ENCODE measurements at places on chromosomes 6 and 20. TPM values are rescaled to one million over a fixed set of nuclear protein-coding genes. Genes with fewer than 3 reads are reported as not detected.

GRCh38 chr20:51934301-51935002, 132.1 kb upstream of the SALL4 start:
- DNase-seq, result no peak

DNA sequence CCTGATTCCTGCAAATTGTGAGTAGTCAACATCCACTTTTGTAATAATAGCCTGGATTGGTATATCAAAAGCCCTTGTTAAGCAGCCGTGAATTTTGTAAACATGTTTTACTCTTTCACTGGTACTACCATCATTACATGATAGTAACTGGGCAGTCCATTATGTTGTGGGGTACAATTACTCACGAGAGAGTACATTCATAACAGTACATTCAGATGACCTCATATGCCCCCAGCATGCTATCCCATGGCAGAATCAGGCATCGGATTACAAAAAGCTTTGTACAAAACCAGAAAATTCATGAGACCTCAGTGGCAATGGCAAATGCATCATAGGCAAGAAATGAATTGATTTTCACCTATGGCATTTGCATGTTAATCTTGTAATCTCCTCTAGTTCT, 166.2 kb downstream of the EPM2A start:
- no peak for DNase-seq

- no peak for DNase-seq
Observed at GRCh38 chr20:62225026-62225425, 4.9 kb upstream of the HRH3 start.

DNA sequence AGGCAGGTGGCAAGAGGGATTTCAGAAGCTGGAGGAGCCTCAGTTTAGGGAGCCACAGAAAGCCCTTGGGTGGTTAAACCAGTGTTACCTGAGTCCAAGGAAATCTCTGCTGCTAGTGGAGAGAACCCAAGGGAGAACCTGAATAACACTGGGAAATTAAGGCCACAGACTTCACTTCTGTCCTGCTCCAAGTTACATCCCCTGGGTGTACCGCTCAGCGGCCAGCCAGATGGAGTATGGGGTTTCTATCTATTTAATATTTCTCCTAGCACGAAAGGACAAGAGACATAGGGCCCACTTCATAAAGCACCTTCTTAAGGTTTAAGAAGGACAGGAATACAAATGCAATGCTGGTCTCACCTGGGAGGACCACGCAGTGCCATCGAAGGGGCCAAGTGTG, 5.8 kb upstream of the CNKSR3 start:
- no peak for DNase-seq

DNA sequence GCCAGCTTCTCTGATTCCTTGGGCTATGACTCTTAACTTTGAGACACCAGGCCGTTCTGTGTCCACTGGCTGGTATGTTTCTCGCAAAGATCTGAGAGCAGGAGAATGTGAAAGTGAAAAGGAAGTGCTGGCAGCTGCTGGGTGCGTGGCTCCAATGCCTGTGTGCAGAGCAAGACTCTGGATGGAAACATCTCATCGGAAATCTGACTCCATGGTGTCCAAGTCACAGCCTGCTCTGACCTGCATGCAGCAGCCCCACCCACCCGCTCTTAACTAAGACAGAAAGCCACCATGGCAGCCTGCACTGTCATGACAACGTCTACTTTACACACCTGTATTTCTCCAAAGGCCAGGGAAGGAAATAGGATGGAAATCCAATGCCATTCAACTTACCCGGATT, 66.3 kb upstream of the MPC1 start:
- DNase-seq, result no peak

- no peak for DNase-seq
Observed at GRCh38 chr6:10951675-10952282, 64.9 kb downstream of the SYCP2L start.

DNA sequence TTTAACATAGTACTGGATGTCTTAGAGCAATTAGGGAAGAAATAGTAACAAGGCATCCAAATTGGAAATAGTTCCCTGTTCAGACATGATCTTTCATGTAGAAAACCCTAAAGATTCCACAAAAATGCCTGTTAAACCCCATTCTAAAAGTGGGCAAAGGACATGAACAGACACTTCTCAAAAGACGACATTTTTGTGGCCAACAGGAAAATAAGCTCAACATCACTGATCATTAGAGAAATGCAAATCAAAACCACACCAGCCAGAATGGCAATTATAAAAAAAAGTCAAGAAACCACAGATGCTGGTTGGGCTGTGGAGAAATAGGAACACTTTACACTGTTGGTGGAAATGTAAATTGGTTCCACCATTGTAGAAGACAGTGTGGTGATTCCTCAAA, 109.9 kb upstream of the MOCS1 start:
- no peak for DNase-seq

DNA sequence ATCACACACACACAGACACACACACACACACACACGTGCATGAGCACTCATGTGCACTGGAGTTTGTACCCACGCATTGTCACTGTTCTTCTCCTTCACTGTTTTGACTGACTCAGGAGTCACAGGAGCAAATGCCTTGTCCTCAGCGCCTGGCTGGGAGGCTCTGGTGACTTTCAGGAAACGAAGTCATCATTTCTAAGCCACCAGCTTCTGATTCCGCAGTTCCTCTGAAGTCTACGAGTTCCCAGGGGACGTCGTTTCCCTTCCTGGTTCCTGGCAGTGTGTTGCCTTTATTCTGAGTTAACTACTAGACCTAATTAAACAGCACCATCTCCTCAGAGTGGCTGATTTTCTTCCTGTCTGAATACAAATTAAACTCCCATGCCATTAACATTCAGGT, 82.2 kb upstream of the PMEPA1 start:
- no peak for DNase-seq

- DNase-seq, result no peak
Observed at GRCh38 chr20:34583544-34583943, 25.0 kb downstream of the MAP1LC3A start.

DNA sequence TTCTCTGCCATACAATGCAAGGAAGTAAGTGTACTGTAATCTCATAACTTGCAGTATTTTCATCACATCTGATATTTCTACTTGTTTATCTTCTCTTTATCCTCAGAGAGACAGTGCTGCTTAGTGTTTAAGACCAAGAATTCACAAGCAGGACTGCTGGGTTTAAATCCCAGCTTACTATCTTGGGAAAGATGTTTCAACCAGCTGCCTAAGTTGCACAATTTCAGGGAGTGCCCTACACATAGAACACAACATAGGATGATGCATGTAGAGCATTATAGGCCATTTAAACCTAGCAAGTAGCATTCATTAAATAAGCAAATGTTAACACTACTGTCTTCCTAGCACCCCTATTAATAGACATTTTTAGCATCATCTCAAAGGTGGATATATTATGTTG, 205.2 kb upstream of the CEP162 start:
- DNase-seq, result no peak

DNA sequence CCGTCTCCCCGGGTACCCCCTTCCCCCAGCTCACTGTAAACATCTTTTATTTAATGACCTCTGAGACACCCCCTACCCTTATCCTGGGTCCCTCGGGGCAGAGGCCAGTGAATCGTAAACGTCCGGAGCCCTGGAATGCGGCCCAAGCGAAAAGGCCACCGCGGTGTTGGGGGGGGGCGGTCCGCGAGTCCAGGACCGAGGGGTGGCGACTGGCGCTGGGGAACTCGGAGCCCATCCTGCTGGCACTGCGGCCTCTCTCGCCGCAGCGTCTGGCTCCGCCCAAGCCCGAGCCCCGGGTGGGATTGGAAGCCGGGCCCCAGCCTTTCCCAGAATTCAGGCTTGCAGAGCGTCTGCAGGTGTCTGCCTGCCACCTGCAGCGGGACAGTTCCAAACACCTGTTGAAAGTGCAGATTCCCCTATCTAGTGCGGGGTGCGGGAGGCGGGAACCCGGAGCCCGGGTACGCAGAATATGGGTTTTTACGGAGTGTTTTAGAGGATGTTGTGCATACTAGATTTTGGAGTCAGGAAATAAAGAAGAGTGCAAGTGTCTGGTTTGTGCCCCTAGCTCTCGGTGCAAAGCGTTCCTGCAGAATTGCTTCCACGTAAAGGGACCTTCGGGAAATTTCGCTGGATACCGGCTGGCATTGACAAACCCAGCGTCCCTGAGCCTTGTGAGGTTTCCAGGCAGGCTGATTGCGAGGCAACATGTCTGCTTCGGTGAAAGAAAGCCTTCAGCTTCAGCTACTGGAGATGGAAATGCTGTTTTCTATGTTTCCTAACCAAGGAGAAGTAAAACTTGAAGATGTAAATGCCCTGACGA, 800 bp downstream of the RWDD2A start:
- no peak for DNase-seq

- DNase-seq, result no peak
Observed at GRCh38 chr20:62387219-62387913, 463 bp downstream of the RPS21 start.

- no peak for DNase-seq
Observed at GRCh38 chr6:170160031-170160627, 130.7 kb downstream of the DLL1 start.

DNA sequence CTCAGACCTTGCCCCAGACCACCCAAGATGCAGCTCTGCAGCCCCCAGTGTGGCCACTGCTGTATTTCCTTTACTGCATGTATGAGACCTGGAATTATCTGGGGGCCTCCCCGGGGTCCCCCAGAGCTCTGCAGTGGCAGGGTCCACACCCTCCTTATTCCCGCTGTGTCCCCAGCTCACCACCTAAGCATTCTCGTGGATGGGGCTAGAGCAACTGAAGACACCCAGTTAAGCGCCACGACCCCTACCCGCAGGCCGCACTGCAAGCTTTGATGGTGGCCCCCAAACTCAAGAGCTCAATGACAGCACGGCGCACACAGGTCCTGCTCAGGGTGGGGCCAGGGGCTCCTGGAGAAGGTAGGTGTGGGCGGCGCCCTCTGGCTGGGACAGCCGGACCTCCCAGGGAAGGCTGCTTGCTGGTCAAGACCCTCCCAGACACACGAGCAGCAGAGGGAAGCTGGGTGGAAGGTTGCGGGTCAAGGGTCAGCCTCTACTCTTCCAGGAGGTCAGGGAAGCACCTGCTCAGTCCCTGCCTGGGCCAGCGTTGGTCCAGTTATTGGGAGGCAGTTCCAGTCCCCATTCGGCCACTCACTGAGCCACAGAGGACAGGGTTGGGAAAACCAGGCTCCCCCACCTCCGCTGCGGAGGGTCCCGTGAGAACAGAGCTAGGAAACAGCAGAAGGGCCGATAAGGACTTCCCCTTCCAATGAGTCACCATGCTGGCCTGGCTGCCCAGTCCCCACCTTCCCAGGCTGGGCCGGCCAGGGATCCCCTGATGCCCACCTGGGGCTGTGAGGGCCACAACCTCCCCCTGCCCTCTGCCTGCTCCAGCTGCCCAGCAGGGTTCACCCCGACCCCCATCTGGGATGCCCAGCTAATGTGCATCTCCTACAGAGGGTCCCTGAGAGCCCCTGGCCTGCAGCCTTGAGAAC, 2.9 kb downstream of the LAMA5 start:
- peak; percentile 50 for DNase-seq

The DPPA5 gene
- not detected for total RNA-seq

The TFAP2C gene
- not detected for total RNA-seq
